Activated CD4-positive, alpha-beta T cell treated with anti-CD3 and anti-CD28 coated beads for 1 hour (primary cell): ENCODE measurements at places on chromosomes 16 and 17.

- no peak for DNase-seq
Observed at GRCh38 chr17:66582373-66583111, 252.4 kb upstream of the CACNG5 start.

- DNase-seq = no peak
Observed at GRCh38 chr17:57938061-57938502, 17.1 kb downstream of the CUEDC1 start.

DNA sequence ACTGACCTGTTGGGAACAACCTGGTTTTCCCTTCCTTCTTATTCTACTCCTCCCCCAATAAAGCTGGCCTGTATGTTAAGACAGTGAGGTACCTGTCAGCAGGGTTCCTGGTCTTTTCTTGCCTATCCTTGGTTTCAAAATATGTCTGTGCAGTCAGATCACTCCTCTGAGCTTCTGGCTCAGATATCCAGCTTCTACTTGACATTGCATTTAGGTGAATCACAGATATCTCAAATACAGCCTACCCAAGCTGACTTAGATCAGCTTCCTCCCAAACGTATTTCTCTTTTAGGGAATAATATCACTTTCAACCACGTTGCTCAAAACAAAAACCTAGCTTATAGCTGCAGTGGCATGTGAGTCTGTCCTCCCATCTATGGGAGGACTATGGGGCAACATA, 48.7 kb downstream of the TEX14 start:
- DNase-seq = no peak

DNA sequence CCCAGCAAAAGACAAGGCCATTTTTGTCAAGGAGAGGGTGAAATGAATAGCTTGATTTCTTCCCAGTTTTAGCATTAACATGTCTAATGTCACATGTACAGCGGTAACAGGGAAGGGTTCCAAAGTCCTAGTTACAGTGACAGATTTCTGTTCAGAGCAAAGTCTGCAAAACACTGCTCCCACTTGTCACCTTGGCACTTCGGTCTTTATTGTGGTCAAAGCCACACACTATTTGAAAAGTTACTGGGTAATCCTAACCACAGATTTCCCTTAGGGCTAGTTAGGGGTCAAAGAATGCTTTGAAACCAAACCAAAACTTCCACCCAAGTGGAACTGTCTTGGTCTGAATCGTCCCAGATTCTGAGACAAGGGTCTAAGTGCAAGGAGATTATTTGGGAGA, 455.6 kb downstream of the HS3ST3B1 start:
- no peak for DNase-seq

GRCh38 chr16:78281115-78281514, 181.7 kb downstream of the WWOX start:
- DNase-seq = no peak

DNA sequence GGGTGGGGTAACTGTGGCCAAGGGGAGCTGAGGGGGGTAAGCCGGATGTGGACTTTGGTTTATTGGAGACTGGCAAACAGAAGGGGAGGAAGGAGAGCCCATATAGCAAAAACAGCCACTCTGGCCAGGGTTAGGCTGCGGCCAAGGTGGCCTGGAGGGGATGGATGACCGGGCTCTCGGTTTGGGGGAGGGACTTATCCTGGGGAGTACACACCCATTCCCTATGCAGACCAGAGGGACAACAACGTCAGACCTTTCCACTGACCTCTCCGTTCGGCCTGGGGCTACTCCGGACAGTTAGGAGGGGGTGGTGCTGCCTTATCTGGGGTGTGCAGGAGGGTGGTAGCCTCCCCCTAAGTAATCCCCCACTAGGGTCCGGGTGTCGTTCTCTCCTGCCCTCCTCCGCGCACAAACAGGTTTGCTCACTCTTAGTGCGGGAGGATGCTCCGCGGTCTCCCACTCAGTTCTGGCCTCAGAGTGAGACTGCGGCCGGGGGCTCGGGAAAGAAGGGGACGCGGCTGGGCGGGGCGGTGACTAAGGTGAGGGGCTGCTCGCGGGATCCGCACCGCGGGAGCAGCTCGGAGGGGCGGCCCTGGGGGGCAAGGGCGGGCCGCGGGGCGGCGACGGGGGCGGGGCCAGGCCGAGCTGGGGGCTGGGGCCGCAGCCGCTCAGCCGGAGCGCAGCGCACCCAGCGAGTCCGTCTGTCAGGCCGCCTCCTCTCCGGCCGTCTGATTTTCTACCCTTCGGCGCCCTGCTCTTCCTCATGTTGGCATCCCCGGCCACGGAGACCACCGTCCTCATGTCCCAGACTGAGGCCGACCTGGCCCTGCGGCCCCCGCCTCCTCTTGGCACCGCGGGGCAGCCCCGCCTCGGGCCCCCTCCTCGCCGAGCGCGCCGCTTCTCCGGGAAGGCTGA, at the start of gene WNK4:
Gene WNK4, plus strand, starts transcription at position 675 of the 915 bp plus-strand sequence. Its CDS starts 89 bp downstream, at position 764.
- DNase-seq = no peak

GRCh38 chr17:74832421-74832820, 27.3 kb downstream of the GRIN2C start:
- DNase-seq = no peak

DNA sequence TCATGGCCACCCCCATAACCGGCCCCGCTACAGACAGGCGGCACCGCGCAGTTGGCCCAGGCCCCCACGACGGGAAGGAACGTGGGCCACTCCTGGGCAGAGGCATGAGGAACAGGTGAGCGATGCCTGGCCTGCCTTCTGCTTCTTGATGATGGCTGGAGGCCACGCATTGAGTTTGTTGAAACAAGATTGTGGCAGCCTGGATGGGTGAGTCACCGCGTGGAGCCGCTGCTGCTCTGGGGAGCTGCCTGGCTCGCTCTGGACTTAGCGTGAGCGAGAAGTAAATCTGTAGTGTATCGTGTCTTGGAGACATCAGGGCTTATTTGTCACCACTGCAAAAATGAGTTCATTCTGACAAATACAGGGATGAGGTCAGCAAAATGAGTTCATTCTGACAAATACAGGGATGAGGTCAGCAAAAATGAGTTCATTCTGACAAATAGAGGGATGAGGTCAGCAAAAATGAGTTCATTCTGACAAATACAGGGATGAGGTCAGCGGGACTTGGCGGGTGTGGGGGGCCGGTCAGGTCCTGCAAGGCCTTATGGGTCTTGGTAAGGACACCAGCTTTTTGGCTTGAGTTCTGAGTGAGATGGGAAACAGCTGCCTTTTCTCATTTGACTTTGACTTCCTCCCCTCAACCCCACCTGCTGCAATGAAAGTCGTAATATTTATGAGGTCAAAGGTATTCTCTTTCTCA, 93.0 kb downstream of the SEC14L1 start:
- no peak for DNase-seq

GRCh38 chr16:23013484-23013883, 135.8 kb downstream of the USP31 start:
- no peak for DNase-seq

DNA sequence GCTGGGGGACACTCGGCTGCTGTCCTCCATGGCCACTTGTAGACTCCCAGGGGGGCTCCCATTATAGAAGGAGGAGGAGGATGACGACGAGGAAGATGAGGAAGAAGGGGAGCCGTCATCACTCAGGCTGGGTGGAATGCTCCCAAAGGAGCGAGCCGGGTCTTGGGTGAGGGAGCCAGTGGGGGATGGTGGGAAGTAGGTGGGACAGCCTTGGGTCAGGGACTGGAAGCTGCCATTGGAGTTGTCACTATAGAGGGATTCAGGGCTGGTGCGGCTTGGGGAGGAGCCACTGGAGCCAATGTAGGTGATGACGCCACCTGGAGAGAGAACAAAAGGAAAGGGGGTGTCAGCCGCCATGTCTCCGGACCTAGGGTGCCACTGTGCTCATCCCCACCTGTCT, 3.3 kb downstream of the NR1D1 start:
- no peak for DNase-seq

DNA sequence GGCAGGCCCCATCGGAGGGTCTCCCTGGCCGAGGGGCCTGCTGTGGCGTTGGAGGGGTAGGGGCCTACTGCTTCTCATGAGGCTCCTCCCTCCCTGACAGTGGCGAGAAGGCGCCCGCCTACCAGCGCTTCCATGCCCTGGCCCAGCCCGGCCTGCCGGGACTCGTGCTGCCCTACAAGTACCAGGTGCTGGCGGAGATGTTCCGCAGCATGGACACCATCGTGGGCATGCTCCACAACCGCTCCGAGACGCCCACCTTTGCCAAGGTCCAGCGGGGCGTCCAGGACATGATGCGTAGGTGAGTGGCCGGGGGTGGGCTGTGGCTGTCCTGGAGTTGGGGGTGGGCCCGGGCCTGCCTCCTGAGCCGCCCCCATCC, 1.7 kb downstream of the CDT1 start:
- DNase-seq = no peak

- DNase-seq = no peak
Observed at GRCh38 chr16:59634951-59635350, 900.8 kb upstream of the GOT2 start.

DNA sequence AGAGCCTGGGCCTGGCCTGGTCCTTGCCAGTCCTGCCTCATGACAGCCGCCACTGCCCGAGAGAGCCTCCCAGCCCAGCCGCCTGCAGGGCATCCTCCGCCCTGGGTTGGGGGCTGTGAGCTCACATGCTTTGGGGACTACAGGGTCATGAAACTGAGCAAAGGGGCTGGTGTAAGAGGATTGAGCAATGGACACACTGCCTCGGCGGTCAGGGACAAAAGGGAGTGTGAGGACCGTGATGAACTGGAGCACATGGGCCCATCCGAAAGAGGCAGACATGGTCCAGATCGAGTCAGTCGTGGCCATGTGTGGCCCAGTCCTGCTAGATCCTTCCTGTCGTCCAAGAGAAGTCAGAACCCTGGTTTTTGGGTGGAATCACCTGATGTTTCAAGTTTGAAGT, 52.3 kb downstream of the GSG1L start:
- DNase-seq = no peak

DNA sequence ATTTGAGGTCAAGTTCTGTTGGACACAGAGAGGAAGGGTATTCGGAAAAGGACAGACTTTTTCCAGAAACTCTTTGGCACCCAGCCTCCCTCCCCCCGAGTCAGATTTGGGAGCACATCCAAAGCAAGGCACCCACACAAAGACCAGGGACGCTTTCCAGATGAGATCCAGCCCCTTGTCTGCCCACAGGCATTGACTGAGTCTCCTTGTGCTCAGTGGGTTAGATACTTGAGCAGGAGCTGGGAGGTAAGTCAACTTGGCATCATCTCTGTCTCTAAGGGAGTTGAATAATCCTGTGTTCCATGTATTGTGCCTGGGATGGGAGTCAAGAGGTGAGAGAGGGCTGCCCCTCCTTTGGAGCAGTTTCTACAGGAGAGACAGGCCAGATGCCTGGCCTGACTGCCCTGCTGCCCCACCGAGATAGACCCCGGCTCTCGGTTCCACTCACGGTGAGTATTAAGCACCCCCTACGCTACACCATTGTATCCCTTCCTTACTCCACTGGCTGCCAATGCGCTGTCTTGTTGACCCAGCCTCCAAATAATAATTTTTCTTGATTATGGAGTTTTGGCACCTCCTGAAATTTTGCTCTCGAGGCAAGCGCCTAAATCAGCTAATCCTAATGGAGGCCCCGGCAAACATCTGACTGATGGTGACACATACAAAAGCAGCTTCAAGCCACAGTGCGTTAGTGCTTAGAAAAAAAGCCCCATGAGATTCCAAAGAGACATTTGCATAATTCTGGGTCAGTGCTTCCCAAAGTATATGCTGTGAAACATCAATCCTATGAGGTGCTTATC, 29.6 kb upstream of the MAP3K14 start:
- DNase-seq = no peak

DNA sequence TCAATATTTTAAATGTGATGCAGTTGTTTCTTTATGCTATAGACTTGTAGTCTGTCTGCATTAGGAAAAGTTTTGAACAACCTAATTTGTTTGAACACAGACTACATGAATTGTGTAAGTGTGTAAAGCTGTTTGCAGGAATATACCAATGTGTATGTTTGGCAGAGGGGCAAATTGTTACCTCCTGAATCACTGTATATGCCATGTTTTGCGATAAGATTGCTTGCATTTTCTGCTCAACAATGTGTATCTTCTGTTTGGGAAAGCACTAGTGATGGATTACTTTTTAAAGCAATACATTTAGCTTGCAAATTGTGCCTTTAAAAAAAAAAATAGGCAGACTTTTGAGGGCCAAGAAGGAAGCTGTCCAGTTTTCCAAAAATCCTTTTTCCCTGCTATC, 14.6 kb downstream of the RBBP6 start:
- DNase-seq = no peak

DNA sequence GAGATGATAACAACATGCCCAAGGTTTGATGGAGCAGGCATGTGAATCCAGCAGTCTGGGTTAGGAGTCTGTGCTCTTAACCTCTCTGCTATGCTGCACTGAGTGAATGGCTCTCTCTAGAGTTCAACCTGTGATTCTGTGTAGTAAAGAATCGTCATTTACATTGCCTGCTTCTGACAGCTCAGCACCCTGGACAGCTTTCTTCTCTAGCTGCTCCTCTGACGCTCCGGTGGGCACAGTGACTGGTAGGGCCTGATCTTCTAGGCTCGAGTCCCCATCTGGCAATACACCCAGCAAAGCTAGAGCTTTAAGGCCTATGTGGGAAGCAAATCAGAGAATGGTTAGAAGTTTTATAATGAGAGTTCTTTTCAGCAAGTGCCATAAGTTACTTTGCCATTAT, 85.3 kb upstream of the ATP2A3 start:
- DNase-seq = no peak

- no peak for DNase-seq
Observed at GRCh38 chr16:66578651-66579531, at the start of gene CMTM2. CMTM2 (plus strand) TSS chr16:66579463; CDS start chr16:66579608, 145 bp downstream.

- DNase-seq = no peak
Observed at GRCh38 chr16:72159386-72159785, 12.6 kb downstream of the PMFBP1 start.

- DNase-seq = no peak
Observed at GRCh38 chr17:77311371-77311981, 170.7 kb downstream of the SEC14L1 start.

- no peak for DNase-seq
Observed at GRCh38 chr17:18038149-18038850, 668 bp downstream of the ATPAF2 start.

- no peak for DNase-seq
Observed at GRCh38 chr17:38825762-38826247, 684 bp upstream of the CWC25 start.

- no peak for DNase-seq
Observed at GRCh38 chr17:63538693-63539595, 11.3 kb upstream of the DCAF7 start.

GRCh38 chr17:76131692-76132573, 9.1 kb downstream of the FOXJ1 start:
- DNase-seq = no peak

DNA sequence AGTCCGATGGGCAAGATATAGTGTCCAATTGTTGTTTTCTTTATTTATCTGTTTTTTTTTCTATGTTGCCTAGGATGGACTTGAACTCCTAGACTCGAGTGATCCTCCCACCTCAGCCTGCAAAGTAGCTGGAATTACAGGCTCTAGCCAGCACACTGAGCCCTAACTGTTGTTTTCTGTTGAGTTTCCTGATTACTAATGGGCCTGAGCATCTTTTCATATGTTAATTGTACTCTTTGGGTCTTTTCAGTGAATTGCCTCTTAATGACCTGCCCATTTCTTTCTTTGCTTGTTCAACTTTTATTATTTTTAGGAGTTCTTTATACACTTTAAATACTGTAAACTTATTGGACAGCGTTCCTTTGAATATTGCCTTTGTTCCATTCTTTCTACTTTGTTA, 213.0 kb downstream of the HS3ST3B1 start:
- no peak for DNase-seq

GRCh38 chr17:79749156-79749815, 18.5 kb downstream of the ENPP7 start:
- DNase-seq = no peak

- DNase-seq = no peak
Observed at GRCh38 chr16:55052741-55053415, 122.2 kb downstream of the IRX5 start.
